ENCODE measurements at places on chromosomes 2 and 18.

GRCh38 chr2:239145106-239145505, 255.7 kb downstream of the HDAC4 start:
- no peak for DNase-seq

DNA sequence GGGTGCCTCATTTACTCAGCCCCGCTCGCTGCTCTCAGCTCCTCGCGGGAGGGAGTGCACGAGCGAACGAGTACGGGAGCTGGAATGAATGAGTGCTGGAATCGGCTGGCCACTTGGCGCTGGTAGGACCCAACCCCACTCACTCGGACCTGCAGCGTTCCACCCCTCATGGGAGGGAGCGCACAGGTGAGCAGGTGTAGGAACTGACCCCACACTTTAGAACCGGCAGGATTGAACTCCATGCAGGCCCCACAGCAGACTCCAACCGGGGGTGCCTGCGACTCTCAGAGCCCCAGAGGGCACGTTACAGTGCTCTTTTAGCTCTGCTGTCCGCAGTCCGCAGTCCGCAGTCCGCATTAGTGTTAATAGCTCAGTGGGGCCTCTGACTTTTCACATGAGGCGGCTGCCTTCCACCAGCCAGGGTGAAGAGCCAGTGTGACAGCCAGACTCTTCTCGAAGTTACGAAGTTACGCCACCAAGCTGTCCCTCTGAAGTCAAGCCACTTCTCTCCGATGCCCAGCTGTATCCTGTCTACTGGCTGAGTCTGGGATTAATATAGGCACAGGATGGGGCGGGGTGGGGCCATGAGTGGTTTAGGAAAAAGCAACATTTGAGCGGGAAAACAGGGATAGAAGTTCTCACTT, 102.7 kb upstream of the ARHGAP15 start:
- DNase-seq = no peak

DNA sequence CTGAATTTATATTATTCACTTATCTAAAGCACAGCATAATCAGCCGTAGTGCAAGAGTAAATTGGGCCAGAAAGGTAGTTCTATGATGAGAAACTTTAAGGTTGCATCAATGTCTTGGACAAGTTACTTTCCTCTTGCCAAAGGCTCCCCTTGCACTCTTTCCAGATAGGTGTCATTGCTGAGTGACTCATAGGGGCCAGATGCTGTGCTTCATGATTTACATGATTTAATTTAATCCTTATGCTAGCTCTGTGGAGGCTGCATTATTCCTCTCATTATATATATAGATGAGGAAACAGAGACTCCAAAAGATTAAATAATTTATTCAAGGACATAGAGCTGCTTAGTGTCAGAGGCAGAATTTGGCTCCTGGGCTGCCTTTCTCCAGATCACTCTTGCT, 5.0 kb downstream of the CFAP221 start:
- peak; percentile 81 for DNase-seq

DNA sequence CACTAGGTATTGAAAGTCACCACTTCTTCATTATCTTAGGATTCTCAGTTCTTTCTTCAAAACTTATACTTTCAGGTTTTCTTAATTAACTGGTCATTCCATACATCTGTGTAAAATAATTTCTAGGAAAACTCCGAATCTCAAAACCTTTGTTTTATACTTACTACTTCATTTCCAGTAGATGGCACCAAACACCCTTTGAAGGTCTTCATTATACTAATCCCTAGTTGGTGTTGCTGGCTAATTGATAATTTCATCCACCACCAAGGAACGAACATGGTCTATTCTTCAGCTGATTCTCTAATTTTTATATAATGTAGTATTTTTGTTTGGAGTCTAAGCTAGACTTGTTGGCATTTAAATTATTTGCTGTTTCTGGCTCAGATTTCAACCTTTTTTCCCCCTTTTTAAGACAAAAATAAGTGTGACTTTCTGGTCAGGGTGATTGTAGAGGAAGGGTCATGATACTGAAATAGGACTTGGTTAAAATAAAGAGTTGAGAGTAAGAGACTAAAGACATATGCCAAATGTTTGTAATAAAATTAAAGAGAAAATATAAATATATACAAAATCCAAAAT, 2.8 kb upstream of the MXD1 start:
- peak; percentile 51 for DNase-seq

Data from amniotic epithelial cell (primary cell).